ENCODE measurements at places on chromosomes 6 and 20.

GRCh38 chr20:1900321-1900801, 5.2 kb downstream of the SIRPA start:
- no peak for DNase-seq

GRCh38 chr20:21179757-21180156, 53.9 kb downstream of the KIZ start:
- no peak for DNase-seq

DNA sequence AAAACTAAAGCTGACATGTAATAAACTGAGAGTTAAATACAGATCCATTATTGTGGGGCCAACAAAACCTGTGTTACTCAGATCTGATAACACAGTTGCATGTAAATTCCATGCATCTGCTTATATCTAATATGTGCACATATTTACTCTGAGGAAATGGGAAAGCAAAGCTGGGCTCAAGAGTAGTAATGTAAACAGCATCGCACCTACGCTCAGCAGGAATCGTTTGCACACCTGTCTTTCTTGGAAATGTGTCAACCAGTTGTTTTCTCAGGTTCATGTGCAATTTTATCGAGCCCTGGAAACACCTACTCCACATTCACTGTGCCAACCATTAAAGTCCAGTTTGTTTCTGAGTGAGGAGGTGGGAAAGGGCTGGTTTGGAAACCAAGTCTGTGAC, 80.3 kb upstream of the CNKSR3 start:
- peak; percentile 90 for DNase-seq

GRCh38 chr20:24261351-24261750, 208.1 kb upstream of the SYNDIG1 start:
- no peak for DNase-seq

GRCh38 chr6:37103169-37104039, 66.5 kb upstream of the PIM1 start:
- peak; percentile 84 for DNase-seq

GRCh38 chr6:56483929-56484328, 158.8 kb downstream of the DST start:
- DNase-seq = no peak

Data from NCI-H2081 (cell line).